IgD-negative memory B cell (primary cell): ENCODE measurements at places on chromosomes 3 and 15. TPM values are rescaled to one million over a fixed set of nuclear protein-coding genes. Genes with fewer than 3 reads are reported as not detected.

UQCRC1 gene
- polyA plus RNA-seq, result 147 TPM

ZPLD1 gene
- not detected for polyA plus RNA-seq

GHRL gene
- polyA plus RNA-seq, result 1.5 TPM

OCA2 gene
- polyA plus RNA-seq, result not detected

ZBTB20 gene
- polyA plus RNA-seq, result 42.6 TPM

SCN11A gene
- polyA plus RNA-seq, result not detected

CPNE9 gene
- polyA plus RNA-seq, result not detected

C3orf22 gene
- polyA plus RNA-seq, result not detected

MYL3 gene
- not detected for polyA plus RNA-seq

NDN gene
- polyA plus RNA-seq, result not detected

LRRC58 gene
- polyA plus RNA-seq, result 6.6 TPM

HCLS1 gene
- polyA plus RNA-seq, result 468 TPM

HRH1 gene
- polyA plus RNA-seq, result not detected

RFX7 gene
- 3.4 TPM for polyA plus RNA-seq

GPR27 gene
- 0.11 TPM for polyA plus RNA-seq

SPTBN5 gene
- polyA plus RNA-seq, result not detected

KY gene
- not detected for polyA plus RNA-seq

SLC28A2 gene
- polyA plus RNA-seq, result not detected

NMNAT3 gene
- polyA plus RNA-seq, result 0.89 TPM

CD86 gene
- 85.1 TPM for polyA plus RNA-seq
